ENCODE measurements at places on chromosomes 7 and 10.

DNA sequence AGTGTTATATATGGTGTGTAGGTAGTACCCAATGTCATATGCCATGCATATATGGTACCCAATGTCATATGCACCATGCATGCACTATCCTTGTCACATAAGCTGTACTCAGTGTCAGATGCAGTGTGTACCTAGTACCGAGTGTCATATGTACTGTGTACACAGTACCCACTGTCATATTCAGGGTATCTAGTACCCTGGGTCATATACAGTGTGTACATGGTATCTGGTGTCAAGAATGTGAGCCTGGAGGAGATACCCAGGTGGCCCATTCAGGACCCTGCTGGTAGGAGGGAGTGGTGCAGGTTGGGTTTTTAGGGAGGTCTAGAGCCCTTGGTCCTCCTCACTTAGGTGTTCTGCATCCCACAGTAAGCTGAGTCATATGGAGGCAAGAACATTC, 1.8 kb downstream of the ZMYND11 start:
- no peak for DNase-seq

DNA sequence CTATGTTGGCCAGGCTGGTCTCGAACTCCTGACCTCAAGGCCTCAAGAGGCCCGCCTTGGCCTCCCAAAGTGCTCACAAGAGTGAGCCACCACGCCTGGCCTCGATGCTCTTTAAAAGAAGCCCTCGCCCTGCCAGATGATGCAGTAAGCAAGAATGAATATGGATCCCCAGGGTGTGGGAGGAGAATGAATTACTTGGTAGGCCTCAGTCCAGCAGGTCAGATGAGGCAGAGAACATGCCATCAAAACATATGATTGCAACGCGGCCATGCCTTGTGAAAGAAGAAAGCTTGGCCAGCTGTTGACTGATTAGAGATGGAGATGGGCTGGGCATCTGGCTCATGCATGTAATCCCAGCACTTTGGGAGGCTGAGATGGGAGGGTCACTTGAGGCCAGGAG, 68.7 kb downstream of the CAMK1D start:
- no peak for DNase-seq

GRCh38 chr7:47896809-47897423, 51.4 kb downstream of the PKD1L1 start:
- no peak for DNase-seq

- DNase-seq: peak; percentile 2
These were observed 499.3 kb downstream of the GLRX3 start for GRCh38 chr10:130635528-130635927.

GRCh38 chr10:131896403-131896802, 4.4 kb upstream of the PPP2R2D start:
- DNase-seq: no peak

DNA sequence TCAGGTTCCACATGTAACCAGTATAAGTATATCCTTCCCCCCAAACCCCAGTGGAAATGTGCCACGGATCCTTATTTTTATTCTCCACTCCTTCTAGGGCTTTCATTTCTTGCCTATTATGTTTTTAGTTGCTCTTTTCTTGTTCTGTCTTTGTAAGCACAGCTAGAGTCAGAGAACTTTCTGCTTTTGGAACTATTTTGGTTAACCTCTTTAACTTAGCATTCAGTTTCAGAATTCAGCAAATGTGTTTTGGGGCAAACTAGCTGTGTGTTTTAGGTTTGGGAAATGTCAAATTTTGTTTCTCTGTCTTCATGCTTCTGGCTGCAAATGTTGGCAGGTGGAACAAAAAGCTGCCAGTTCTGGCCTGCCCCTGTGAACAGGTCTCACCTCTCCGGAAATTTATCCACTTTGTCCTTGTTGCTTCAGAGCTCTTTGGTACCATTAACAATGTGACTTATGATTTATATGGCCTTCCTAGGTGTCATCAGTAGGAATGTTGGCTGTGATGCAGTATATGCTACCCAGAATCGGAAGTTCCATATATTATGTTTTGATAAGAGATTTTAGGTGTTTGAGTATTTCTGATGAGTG, 156.1 kb downstream of the ADK start:
- no peak for DNase-seq

DNA sequence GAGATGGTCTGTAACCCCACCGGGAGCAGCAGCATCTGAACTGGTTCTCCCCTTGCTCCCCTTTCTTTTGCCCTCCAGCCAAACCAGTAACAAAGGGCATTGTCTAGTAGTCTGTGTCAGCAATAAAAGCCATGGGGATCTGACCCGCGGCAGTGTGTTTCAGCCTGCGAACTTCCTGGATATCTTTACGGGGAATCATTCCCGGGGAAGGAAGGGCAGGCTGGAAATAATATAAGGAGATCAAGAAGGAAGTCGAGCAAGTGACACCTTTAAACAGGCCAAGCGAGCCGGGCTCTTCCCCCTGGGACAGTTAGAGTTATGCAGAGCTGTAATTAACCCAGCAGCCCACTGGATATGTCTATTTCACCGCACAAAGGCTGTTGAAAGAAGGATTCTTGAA, 661.2 kb upstream of the GALNT17 start:
- DNase-seq: no peak

GRCh38 chr10:27192284-27192683, 37.1 kb downstream of the MASTL start:
- no peak for DNase-seq
